ENCODE measurements at places on chromosomes 6 and 20. TPM values are rescaled to one million over a fixed set of nuclear protein-coding genes. Genes with fewer than 3 reads are reported as not detected.

LY86 gene
- 2.1 TPM for total RNA-seq

TSBP1 gene
- not detected for total RNA-seq

TMEM30A gene
- 133 TPM for total RNA-seq

ROS1 gene
- total RNA-seq = not detected

C20orf141 gene
- not detected for total RNA-seq

ADGRF5 gene
- total RNA-seq = 28.0 TPM

SAMD5 gene
- 23.1 TPM for total RNA-seq

SSTR4 gene
- not detected for total RNA-seq

CCM2L gene
- total RNA-seq = 4.8 TPM

MRAP2 gene
- total RNA-seq = 5.9 TPM

OCSTAMP gene
- not detected for total RNA-seq

ZFP57 gene
- total RNA-seq = not detected

PTCRA gene
- total RNA-seq = not detected

RNF39 gene
- total RNA-seq = 0.22 TPM

KIF13A gene
- total RNA-seq = 68.6 TPM

HLA-G gene
- not detected for total RNA-seq

NTSR1 gene
- total RNA-seq = 0.33 TPM

HAO1 gene
- not detected for total RNA-seq

TRIM15 gene
- total RNA-seq = not detected

GGT7 gene
- 25.1 TPM for total RNA-seq

CST3 gene
- total RNA-seq = 328 TPM

NCOA7 gene
- 44.5 TPM for total RNA-seq

RPL7L1 gene
- 115 TPM for total RNA-seq

OLIG3 gene
- total RNA-seq = not detected

SPATA2 gene
- 4.4 TPM for total RNA-seq

DOK5 gene
- 16.9 TPM for total RNA-seq

SDHAF4 gene
- total RNA-seq = 13.7 TPM

FNDC11 gene
- total RNA-seq = 1.0 TPM

TP53TG5 gene
- total RNA-seq = not detected

DEFB132 gene
- total RNA-seq = not detected

MEI4 gene
- total RNA-seq = 0.99 TPM

WASF1 gene
- total RNA-seq = 31.2 TPM

SLPI gene
- 61.1 TPM for total RNA-seq

SCUBE3 gene
- total RNA-seq = 10.0 TPM

SLC17A4 gene
- not detected for total RNA-seq

SLC12A5 gene
- 31.2 TPM for total RNA-seq

Data from camera-type eye (tissue), 1 donor.